Frontal cortex (tissue), 4 donors: ENCODE measurements at places on chromosomes 6 and 20. TPM values are rescaled to one million over a fixed set of nuclear protein-coding genes. Genes with fewer than 3 reads are reported as not detected.

GRCh38 chr6:41439524-41440418 lies 104.4 kb downstream of the NCR2 start:
- no peak for DNase-seq

Gene SPINT4
- not detected for total RNA-seq

- no peak for DNase-seq
Measured at GRCh38 chr6:135240711-135241110, 59.6 kb downstream of the MYB start.

- DNase-seq: no peak
Measured at GRCh38 chr6:132259070-132259469, 142.2 kb downstream of the MOXD1 start.

Gene LAMP5
- total RNA-seq: 12.6 TPM

DNA sequence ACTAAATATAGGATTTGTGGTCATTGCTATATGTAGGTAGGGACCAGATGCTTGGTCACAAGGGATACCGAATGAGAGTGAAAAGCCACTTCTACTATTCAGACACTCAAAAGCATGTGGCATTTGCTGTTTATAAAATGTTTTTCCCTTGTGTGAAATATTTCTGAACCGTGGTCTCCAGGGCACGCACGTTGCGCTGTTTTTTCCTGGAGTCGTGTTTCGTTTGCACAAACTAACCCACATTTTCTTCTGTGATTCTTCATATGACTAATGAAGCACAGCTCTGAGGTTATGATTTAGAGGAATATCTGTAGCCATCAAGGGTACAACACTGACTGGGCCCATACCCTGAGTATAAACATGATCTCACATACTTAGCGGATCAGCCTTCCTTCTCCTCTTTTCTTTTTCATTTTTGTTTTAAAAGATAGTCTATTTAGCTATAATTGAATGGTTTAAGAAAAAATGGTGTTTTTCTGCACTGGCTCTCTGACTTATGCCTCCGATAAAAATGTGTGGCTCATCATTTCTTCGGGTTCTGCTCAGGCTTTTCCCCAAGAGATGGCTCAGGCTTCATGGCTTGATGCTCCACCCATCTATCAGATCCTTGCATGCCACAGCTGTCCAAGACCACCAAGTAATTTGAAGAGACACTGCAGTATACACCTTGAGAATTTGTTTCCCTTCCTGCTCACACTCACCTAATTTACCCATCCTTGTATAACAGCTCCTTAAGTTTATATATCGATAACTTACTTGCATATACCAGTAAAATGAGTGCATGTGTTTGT lies 59.9 kb upstream of the HBS1L start:
- DNase-seq: no peak

Gene LRRC73
- 2.9 TPM for total RNA-seq

Gene LY6G6D
- total RNA-seq: not detected

- DNase-seq: no peak
Measured at GRCh38 chr6:128422871-128423270, 97.5 kb downstream of the PTPRK start.

GRCh38 chr6:44622555-44622954 lies 235.0 kb downstream of the CDC5L start:
- DNase-seq: no peak

DNA sequence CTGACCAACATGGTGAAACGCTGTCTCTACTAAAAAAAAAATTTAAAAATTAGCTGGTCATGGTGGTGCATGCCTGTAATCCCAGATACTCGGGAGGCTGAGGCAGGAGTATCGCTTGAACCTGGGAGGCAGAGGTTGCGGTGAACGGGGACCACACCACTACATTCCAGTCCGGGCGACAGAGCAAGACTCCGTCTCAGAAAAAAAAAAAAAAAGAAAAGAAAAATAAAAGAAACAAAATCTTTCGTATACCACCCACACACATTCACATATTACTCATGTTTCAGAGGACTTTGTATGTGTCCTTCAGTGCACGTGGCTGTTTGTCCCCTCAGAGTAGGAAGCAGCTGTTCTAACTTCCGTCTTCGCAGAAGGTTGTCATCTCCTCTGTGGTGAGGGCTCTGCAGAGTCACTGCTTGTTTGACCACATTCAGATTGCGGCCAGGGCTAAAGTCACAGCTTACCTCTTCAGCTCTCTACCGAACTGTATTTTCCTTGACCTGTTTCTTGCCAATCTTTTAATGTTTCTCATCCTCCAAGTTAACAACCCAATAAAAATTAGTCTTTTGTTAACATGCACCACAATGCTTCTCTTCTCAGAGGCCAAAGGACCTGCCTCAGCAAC lies 36.6 kb upstream of the HIVEP1 start:
- no peak for DNase-seq

DNA sequence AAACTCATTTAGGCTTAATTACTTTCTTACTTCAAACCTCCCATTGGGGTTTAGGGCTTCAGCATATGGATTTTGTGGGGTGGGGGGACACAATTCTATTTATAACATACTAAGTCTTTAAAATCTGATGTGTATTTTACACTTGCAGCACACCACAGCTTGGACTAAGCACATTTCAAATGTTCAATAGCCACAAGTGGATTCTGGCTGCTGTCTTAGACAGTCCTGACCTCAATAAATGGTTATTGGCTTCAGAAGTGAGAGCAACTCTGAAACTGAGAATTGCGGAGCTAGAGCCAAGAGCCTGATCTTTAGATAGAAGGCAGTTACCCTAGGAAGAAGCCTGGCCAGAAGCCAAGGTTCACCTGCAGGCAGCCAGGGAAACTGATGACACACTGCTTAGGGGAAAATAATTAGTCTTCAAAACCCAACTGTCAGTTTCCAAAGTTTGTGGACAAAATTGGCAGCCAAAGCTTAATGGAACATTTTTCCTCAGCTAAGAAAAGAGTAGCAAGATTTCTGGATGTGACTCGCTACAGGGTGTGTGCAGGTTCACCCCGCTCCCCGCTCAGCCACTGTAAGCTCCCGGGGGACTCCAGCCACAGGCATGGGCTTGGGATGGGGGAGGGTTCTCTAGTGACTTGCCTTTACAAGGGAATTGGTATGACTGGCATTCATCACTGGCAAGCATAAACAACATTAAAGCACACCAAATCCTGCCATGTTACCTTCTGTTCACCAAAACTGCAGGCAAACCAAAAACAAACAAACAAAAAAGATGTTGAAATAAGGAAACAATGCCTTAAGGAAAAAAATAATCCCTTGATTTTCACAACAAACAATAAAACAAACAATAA lies 219.8 kb downstream of the TFAP2A start:
- DNase-seq: no peak

DNA sequence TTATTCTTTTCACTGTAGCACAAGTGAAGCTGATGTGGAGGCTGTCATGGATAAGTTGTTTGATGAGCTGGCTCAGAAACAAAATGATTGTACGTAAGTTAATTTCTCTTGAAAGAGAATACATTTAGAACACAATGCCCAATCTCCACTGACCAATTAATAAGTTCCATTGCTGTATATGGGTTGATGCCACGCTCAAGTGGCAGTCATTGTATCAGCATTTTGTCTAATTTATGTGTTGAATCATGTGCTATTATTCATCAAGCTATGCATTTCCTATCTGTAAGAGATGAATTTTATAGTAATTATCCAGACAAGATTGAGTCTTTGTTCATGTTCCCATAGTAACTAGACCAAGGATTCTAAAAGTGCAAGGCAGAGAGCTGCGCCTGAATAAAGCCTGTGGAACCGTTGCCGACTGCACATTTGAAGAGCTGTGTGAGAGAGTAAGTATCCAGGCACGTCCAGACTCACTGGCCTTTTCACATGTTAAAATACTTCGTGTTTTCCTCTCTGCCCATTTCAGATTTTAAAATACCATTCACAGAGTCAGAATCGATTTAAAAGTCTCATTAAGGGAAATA lies 83.8 kb upstream of the FOXO3 start:
- DNase-seq: peak; percentile 10

DNA sequence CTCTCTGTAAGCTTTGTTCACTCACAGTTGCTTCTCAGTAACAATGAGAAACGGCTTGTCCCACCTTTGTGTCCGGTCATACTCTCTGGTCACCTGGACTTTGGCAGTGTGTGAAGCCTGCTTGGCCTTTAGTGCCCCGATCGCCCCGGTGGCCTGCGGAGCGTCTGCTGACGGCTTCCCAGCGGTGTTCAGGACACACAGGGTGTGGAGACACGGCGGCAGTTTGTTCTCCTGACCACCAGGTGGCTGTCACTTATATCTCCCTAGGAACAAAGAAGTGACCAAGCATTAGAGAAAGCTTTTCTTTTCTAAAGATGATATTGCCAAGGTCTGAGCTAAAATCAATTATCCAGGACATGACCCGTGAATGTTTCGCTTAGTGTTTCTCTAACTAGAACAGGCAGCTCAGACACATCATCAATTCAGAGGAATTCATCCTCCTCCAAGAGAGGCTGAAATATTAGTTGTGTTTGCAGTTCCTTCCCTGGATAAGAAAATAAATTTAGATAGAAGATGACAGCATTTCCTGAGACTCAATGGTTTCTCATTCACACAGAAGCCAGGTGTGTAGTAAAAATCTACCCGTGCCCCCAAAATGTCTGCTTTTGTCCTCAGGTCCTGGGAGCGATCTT lies 167.4 kb upstream of the THBS2 start:
- no peak for DNase-seq

Gene PLTP
- 19.2 TPM for total RNA-seq

DNA sequence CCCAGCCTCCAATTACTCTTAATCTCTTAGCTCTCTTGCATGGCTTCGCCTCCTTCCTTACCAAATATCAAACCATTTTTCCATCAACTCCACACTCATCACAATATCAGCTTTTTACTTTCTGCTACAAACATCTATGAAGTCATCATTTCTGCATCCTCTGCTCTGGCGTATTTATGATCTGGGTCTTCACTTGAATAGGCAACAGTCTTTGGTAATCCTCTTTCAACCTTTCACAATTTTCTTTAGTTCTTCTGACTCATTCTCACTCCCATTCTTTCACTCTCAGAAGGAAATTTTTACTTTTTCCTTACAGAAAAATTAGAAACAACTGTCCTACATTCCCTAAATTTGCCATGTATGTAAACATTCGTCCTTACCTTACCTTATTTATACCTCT lies 522.4 kb downstream of the HDGFL1 start:
- no peak for DNase-seq

DNA sequence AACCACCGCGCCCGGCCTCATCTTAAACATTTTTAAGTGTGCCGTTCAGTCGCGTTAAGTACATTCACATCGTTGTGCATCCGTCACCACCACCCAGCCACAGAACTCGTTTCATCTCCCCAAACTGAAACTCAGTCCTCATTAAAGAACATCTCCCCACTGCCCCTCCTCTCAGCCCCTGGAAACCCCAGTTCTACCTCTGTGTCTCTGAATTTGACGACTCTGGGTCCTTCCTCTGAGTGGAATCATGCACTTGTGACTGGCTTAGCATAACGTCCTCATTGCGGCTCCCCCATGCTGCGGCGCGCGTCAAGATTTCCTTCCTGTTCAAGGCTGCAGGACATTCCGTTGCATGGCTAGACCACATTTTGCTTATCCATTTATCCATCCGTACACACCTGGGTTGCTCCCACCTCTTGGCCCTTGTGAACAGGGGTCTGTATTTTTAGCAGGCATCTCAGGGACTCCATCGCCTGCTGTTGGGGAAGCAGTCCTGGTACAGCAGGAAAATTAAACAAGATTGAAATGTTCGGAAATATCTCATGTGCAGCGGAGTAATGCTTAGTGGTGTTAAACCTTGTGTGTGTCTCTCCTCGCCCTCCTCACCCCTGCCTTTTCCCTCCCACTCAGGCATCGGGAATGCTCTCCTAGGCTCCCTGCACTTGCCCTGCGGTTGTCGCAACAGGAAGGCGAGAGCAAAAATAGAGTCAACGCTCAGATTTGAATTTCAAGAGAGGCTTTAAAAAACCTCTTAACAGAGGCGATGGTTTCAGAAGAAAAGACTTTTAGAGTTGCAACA lies 127.9 kb downstream of the PXDC1 start:
- DNase-seq: no peak

Gene OXT
- total RNA-seq: not detected

Gene ADGB
- under 0.01 TPM for total RNA-seq
